GF-D8 (cell line): ENCODE measurements at places on chromosomes 12 and 14.
A peak's percentile ranks its signal among the peaks of the same experiment; 100 is the strongest.

GRCh38 chr14:22512106-22512814 is 76.8 kb downstream of the DAD1 start:
- DNase-seq: no peak

DNA sequence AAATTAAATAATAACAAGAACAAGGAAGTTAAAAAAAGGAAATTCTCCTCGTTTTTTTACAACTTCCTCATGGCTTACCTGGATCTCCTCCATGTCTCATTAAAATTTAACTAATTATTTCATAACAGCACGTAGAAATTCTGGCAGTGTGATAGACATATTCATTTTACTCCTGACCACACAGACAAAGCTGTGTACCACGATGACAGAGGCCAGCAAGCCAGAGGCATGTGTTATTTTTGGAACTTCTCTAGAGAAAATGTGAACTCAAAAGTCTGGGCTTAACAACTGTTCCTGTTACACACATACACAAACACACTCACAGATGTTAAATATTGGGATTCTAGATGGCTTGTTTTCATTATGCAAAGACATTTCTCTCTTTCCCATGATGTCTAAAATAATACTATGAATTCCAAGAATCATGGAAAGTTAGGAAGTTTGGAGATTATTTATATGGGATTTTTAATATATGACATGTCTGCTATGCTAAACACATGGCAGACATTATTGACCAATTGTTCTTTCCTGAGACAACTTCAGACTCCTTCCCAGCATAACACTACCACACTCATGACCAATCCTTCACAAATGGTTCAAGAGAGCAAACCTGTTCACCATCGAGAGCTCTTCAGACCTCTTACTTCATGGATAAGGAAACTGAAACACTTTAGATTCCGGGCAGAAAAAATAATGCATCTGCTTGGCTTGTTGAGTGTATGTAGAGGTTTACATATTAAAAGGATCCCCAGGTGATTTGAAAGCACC is 158.7 kb downstream of the DACT1 start:
- no peak for DNase-seq

GRCh38 chr14:69008421-69008884 is 29.4 kb upstream of the ACTN1 start:
- DNase-seq: no peak

DNA sequence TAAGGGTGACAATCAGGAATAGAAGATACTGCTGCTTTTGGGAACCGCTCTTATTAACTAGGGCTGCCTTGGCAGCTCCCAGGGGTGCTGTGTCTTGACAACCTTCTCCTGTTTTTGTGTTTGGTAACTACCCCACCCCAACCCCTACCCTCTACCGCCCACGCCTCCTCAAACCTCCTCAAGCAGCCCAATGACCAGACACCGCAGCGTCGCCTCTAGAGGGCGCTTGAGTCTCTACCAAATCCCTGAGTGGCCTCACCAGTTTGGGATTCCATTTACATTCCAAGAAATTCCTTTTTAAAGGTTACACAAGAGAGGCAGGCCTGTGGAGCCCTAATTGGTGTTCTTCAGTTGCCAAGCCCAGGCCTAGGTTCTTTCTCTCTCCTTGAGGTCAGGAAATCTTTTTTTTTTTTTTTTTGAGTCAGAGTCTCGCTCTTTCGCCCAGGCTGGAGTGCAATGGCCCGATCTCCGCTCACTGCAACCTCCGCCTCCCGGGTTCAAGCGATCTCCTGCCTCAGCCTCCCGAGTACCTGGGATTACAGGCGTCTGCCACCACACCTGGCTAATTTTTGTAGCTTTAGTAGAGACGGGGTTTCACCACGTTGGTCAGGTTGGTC is 72.4 kb upstream of the USP44 start:
- no peak for DNase-seq

DNA sequence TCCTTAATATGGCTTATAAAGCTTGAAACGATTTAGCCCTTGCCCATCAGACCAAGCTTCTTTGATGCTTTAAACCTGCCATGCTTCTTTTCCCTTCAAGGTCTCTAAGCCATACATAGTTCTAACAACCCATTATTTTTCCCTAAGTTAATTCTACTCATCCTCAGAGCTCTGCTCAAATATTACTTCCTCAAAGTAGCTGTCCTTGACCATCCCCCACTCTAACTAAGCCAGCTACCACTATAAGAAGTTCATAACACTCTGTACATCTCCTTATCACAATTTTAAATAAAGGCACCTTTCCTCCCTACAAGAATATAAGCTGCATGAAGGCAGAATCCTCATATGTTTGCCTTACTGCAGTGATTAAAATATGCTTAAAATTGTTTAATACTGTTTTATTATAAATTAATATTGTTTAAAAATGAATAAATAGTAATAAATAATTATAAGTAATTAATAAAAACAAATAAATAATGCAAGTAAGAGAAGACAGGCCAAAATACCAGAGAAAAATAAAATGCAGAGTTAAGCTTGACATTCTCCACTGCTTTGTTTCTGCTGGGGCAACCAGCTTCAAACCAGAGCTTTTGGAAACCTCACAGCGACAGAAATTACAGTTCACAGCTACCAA is 76.8 kb downstream of the NUMB start:
- peak; percentile 10 for DNase-seq

GRCh38 chr12:3091382-3092241 is 14.4 kb downstream of the TSPAN9 start:
- DNase-seq: no peak

GRCh38 chr14:103519043-103519836 is 3.4 kb downstream of the CKB start:
- DNase-seq: peak; percentile 70

GRCh38 chr12:93773122-93773871 is 96.1 kb downstream of the CRADD start:
- no peak for DNase-seq

DNA sequence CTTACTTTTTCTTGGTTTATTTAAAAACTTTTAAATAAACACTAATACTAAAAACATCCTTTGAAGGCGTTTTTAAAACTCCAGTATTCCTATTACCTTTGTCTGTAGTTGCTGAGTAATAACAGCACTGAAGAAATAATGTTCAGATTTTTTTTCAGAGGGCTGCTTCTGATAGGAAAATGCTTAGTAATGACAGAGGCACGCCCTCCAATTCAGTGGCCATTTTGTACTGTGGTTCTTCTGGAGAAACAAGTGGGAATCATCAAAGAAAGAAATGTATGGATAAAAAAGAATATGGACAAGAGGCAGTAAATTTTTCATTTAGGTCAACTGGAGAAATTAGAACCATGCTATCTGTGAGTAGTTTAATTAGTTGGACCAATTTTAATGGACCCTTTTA is 13.6 kb downstream of the VEZT start:
- no peak for DNase-seq

DNA sequence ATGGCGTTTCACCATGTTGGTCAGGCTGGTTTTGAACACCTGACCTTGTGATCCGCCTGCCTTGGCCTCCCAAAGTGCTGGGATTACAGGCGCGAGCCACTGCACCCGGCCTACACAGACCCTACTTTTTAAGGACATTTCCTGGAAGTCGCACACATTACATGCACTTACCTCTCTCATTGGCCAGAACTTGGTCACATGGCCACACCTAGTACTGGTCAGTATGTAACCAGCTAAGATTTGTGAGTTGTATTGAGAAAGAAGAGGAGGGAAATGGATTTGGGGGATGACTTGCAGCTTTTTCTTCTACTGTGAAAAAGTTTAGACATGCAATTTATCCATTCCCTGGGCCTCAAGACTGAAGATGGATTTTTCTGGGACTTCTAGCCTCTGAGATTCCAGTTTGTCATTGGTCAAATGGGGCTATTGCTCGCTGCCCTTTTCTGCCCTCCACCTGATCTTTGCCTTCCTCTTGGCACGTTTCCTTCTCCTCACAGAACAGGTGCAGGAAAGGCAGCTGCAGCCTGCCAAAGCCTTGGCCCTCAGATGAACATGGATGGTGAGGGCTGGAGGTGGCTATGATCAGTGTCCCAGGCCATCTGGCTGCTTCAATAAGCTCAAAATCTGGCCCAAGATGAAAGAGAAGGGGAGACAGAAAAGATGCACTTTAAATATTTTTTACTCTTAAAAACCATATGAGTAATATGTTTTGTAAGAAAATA is 7.1 kb upstream of the ZDHHC22 start:
- DNase-seq: no peak

- DNase-seq: no peak
These were observed 129.3 kb upstream of the FLRT2 start for GRCh38 chr14:85400678-85401077.

DNA sequence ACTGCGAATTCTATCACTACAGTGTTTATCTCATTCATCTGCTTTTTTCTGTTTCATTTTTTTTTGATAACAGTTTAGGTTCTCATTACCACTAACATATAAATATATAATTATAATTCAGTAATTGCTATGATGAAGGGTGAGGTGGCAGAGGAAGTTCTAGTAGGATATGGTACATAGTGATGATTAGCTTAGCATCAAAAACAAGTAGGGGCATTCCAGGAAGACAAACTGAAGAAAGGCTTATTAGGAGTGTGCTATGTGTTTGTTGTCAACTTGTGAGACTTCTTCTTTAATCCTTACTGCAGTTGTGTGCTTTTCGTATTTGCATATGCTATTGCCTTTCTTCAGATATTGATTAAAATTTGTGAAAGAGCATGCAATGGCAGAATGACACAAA is 20.6 kb downstream of the FUT8 start:
- no peak for DNase-seq

DNA sequence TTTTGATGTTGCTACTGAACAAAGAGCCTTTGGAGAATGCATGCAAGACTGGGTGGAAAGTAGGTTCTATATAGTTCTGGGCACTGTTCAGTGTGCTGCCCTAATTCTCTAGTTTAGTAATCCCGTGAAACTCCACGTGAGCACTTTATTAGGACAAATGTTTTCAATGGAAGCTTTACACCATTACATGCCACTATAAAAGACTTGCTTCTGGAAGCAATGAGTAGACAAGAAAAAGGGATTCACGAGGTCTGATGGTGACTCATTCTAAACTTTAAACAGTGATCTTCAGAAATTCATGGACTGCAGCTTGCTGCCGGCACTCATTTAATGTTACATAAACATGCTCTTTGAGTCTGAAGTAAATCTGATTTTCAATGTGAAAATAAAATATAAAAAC is 22.3 kb downstream of the ATG14 start:
- DNase-seq: no peak

DNA sequence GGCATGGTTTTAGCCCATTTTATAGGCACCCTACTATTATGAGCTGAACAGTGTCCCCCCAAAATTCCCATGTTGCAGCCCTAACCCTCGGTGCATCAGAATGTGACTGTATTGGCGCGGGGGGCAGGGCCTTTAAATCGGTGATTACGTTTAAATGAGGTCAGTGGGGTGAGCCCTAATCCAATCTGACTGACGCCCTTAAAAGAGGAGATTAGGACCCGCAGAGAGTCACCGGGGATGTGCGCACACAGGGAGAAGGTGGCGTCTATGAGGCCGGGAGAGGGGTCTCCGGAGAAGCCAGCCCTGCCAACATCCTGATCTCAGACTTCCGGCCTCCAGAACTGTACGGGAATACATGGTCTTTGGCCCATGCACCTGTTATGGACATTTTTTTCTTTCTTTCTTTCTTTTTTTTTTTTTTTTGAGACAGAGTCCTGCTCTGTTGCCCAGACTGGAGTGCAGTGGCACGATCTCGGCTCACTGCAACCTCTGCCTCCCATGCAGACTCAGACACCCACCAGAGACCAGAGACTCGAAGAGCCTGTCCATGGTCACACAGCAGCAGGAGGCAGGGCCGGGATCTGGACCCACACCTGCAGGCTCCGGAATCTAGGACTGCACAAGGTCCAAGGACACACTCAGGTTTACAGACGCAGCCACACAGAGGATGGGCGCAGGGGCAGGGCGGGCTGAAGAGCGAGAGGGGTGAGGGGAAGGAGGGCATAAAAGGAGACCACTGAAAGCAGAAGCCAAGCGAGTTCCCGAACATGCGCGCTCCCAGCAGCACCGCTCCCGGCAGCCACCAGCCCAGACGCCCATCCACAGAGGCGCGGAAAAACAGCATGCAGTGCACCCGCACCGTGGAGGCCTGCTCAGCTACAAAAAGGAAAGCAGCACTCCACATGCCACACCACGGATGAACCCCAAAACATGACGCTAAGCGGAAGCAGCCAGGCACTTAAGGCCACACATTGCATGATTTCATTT is 19.0 kb downstream of the SCARB1 start:
- DNase-seq: no peak

DNA sequence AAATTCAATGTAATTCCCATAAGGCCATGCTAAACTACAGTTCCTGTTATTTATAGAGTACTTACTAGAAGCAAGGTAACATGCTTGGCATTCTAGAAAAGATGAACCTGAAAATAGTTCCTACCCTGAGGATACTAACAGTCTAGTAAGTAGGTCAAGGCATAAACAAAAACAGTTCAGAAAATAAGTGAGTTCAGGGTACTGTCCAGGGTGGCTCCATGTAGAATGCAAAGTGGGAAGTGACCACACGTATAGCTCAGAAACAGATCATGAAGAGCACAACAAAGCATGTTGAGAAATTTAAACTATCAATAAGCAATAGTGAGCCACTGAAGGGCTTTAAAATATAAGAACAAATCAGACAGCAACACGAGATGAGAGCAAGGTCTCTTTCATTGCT is 2.3 kb downstream of the TMED10 start:
- DNase-seq: no peak

- no peak for DNase-seq
These were observed 44.8 kb upstream of the NR2C1 start for GRCh38 chr12:95118138-95118787.

- DNase-seq: no peak
These were observed 24.9 kb downstream of the PPM1A start for GRCh38 chr14:60273956-60274355.

- DNase-seq: no peak
These were observed 38.9 kb upstream of the LRP6 start for GRCh38 chr12:12305568-12306300.

GRCh38 chr12:110262442-110263388 is 18.3 kb upstream of the ATP2A2 start:
- no peak for DNase-seq

GRCh38 chr14:72706485-72706884 is 187.4 kb downstream of the DPF3 start:
- no peak for DNase-seq

GRCh38 chr12:111792155-111792855 is 25.6 kb downstream of the ALDH2 start:
- no peak for DNase-seq
